ENCODE measurements at places on chromosomes 7 and 10.
A peak's percentile ranks its signal among the peaks of the same experiment; 100 is the strongest.

GRCh38 chr10:42801135-42801534, 18.5 kb downstream of the BMS1 start:
- no peak for DNase-seq

DNA sequence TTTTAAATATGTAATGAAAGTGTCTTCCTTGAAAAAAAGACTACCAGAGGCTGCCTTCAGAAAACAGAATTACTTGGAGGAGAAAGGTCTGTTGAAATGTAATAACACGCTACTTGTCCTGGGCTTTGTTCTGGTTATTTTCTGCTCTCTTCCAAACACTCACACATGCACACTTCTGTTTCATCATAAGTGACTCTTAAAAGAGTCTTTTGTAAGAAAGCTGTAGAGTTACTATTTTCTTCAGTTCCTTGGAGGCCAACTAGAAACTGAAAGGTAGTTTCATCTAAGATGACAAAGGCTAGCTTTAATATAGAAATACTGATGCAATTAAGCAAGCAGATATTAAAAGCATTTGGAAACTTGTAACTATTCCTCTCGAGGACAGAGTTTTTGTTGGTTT, 39.1 kb downstream of the TASOR2 start:
- no peak for DNase-seq

DNA sequence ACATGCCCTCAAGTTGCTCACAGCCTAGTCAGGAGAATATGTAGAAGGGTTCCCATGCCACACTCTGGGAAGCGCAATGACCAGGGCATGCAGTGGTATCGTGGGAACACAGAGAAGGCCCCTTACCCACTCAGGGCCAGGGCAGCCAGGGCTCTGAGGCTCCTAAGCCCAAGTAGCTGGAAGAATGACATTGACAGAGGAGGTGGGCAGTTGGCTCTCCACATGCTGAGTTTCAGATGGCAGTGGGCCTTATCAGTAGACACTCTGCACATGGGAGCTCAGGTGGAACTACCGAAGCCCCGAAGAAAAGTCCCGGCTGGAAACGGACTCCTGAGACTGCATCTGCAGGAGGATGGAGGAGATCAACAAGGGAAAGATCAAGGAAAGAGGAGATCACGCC, 15.7 kb upstream of the SVOPL start:
- no peak for DNase-seq

- no peak for DNase-seq
Measured at GRCh38 chr10:90968328-90969081, 47.6 kb upstream of the ANKRD1 start.

DNA sequence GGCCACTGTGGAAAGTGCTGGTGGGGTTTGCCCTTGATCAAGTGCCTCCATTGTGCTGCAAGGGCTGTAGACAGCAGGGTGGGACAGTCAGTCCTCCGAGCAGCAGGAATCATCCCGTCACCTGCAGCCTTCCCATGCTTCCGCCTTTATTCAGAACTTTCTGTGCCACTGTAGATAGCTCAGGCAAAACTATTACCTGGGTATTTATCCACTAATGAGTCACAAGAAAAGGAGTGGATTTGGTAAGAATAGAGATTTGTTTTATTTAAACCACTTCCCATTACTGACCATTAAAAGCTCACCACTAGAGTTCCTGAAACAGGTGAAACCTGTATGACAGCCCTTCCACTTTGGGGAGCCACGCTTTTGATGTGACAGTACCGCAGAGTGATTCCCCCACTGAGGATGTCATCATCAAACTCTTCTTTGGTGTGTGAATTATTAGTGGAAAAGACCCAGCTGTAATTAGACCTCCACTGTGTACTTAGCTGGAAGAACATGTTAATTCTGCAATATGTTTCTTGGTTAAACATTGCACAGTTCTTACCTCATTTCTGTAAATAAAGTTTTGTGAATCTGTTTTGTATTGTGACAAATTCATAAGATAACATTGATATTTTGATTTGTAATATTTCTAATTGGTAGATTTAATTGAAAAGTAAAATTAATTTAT, 208.8 kb downstream of the MLLT10 start:
- no peak for DNase-seq

- no peak for DNase-seq
Measured at GRCh38 chr7:119177863-119178262, 953.4 kb downstream of the ANKRD7 start.

- DNase-seq: peak; percentile 83
Measured at GRCh38 chr7:66591799-66592596, 36.7 kb upstream of the KCTD7 start.

DNA sequence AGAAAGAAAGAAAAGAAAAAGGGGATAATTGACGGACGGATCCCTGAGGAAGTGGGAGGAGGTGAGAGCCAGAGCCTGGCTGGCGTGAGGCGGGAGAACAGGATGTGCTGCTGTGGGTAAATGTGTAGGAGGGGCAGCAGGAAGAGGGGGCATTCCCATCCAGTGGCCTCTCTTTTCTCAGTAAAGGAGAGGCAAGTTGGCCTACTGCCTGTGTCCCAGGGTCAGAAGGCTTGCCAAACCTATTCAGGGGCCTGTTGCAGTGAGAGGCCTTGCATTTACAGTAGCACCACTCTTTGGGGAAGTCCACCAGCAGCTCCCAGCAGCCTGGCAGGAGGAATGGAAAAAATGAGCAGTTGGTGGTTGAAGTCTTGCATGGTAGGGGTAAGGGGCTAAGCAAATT, 26.6 kb upstream of the ASCC1 start:
- DNase-seq: no peak

DNA sequence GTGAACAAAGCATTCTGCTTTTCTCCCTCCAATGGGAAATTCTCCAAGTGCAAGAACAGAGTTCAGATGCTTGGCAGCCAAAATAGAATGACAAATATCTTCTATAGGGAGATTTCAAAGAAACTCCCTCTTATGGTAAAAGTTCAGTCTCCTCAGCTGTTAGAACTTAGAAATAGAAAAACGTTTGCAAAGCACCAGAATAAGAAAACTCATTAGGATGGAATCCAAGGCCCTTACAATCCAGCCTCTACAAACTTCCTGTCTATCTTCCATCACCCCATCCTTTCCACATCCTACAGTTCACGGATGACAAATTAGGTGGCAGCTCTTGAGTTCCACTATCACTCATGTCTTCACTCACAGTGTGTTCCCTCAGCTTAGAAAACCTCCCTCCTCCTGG, 25.7 kb downstream of the FAM13C start:
- no peak for DNase-seq

DNA sequence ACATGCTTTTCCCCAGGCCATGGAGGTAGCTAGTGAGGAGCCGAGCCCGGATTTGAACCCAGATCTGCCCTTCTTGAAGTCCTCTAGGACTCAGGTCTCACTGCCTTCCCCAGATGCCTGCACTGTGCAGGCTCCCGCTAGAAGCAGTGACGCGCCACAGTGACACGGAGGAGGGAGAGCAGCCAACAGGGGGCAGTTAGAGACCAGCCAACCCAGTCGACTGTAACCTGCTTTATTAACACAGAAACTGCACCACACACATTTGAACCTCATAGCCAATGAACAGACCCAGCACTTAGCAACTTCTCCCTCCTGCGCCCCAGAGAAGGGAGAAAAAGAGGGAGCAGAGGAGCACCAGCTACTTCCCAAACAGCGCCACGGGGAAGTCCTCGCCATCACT, 27.4 kb downstream of the PILRA start:
- no peak for DNase-seq

DNA sequence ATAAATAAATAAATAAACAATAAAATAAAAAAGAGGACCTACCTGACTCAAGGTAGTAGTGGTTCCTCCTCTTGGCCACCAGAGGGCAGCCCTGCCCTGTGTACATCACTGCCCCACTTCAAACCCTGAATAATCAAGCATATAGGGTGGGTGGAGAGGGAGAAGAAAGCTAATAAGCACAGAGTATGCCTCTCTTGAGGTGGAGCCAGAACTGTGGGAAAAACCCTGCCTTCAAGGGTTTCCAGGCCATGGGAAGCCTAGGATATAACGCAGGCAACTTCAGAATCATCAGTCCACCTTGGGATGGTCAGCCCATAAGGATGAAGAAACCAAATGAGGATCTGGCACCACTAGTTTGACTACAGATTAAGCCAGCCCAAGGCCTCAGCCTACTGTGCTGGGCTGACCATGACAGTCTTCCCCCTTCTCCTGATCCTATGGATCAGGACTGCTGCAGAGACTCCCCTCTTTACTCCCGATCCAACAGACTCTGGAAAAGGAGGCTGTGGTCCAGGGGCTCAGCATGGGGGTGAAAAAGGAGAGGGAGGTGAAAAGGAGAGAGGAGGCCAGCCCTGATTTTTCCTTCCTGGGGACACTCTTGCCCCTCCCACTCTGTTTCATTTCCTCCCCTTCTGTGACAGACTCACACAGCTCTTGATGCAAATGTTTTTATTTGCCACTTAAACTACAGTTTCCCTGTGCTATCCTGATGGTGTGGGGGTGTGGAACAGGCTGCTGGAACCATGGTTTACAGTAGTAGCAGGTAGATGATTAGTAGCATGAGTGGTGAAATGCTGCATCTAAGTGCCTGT, 10.1 kb downstream of the AVPI1 start:
- no peak for DNase-seq

GRCh38 chr10:122152544-122152943, 118.6 kb upstream of the BTBD16 start:
- no peak for DNase-seq

- DNase-seq: no peak
Measured at GRCh38 chr10:102538811-102539210, 35.0 kb downstream of the SUFU start.

GRCh38 chr7:4202954-4203353, 479.1 kb upstream of the FOXK1 start:
- DNase-seq: no peak

DNA sequence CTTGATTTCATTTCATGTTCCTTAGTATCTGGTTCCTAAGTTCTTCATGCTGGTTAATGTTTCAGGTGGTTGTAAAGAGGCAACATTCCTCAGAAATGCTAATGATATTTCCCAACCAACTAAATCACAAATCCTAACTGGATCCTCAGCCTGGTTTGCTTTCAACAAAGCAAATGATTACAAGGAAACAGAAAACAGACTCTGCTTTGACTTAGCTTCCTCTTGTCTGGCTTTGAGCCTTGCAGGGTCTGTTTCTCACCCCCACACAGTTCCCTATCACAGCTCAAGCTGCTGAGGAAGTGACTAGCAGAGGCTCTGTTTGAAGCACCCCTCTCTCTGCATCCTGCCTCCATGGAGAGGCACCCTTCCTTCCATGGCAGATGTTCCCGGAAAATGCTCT, 130.2 kb upstream of the CTTNBP2 start:
- no peak for DNase-seq

DNA sequence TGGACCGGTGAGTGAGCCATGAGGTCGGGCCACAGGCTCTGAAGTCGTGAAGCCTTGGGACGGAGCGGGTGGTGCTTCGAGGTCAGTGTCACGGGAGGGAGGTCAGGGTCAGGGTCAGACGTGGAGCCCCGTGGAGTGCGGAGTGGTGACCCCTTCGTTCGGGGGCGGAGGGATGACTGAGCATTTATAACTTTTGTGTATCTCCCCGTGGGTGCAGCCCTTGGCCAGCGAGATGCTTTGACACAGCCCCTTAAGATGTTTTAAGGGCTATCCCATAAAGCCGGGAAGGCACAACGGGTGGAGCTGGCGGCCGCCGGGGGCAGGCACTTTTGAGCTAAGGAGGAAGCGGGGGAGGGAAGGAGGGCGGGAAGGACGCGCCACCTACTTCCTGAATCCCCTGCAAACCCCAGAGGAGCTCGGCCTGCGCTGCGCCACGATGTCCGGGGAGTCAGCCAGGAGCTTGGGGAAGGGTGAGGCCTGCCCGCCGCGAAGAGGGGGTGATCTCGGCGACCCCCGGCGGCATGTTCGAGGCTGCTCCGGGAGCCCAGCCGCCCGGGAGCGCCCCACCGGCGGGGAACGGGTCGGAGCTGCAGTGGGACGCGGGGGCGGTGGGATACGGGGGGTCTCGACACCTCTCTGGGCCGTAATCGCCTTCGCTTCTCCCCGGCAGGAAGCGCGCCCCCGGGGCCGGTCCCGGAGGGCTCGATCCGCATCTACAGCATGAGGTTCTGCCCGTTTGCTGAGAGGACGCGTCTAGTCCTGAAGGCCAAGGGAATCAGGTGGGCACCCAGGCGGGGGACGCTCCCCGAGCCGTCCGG, at the start of gene GSTO1:
TSS of gene GSTO1 (plus strand) at position 400 of the 818 bp plus-strand sequence. CDS start at position 437, 37 bp downstream.
- DNase-seq: no peak

DNA sequence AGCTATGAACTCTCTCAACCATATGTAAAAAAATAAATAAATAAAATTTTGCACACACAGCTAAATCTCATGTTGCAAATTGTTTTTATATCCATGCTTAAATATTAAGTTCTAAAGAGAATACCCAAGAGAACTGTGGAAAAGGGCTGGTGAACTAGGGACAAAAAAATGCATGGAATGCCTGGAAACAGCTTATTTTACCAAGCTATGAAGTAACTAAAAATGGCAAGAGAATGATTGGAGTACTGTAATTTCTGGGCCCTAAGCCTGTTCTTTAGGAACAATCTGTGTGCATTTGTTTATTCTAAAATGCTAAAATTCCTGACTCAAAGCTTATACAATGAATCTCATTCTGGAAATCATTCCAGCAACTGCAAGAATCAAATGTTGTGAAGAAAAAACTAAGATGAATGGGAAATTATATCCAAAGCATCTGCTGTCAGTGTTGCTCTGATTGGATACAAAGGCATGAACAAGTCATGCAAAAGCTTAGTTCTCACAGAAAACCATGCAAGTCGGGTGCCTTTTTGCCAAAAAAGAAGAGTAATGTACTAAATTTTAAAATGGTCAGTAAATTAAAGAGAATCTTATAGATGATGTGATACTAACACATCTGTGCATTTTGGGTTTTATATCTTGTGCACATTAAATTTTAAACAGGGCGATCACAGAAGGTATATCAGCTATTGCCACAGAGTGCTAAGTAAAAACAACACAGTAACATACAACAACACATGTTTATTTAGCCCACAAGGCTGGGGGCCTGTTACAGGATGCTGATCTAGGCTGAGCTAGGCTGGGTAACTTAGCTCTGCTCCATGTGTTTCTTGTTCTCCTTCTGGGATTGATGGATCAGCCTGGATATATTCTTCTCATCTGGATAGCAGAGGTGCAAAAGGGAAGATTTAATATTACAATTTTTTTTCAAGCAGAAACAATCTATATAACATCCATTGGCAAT, 453.5 kb upstream of the SEMA3A start:
- DNase-seq: no peak

GRCh38 chr7:50315739-50316671, 11.5 kb downstream of the IKZF1 start:
- no peak for DNase-seq

- no peak for DNase-seq
Measured at GRCh38 chr7:108711611-108712010, 141.9 kb downstream of the DNAJB9 start.

DNA sequence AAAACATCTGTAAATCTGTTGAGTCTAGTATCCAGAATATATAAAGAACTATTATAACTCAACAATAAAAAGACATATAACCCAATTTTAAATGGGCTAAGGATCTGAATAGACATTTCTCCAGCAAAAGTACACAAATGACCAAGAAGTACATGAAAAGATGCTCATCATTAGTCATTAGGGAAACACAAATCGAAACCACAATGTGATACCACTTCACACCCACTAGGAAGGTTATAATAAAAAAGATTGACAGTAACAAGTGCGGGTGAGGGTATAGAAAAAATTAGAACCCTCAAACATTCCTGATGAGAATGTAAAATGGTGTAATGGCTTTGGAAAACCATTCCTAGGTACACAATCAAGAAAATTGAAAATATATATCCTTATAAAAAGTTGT, 4.1 kb downstream of the XPNPEP1 start:
- no peak for DNase-seq
